ENCODE measurements at places on chromosomes 13 and 19.

DNA sequence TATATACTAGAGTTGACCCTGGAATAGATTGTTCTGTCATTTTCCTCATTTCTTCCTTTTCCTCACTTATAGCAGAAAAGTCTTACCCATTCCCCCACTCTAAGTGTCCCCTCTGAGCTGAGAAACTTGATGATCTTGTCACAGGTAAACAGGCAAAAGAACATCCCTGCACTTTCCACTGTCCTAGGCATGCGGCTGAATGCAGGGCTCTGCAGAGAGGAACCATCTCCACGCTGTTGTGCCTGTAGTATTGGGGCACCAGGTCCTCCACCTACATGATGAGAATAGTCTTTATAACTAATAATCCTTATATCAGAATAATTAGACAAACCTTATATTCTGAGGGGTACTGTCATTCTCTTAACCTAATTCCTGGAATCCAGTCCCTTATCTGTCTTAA is 211.3 kb downstream of the RBM26 start:
- DNase-seq: no peak

GRCh38 chr13:77002590-77003190 is 10.8 kb downstream of the CLN5 start:
- no peak for DNase-seq

- no peak for DNase-seq
Observed at GRCh38 chr13:98443329-98443728, 133.6 kb downstream of the STK24 start.

DNA sequence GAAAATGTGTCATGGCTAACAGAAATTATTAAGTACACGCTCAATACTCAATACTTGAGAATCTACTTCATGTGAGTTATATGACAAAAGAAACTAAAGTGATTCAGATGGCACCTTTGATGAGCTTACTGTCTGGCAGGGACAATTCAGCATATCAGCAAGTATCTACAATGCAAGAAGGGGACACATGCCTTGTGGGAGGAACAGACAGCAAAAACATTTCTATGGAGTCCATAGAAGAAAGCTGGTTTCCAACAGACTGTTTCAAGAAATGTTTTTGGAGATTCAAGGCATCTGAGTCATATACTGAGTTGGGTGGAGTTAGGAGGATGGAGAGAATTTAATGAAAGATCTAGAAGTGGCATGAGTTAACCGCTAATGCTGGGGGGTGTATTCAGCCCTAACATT is 54.7 kb downstream of the MBNL2 start:
- no peak for DNase-seq

- DNase-seq: no peak
Observed at GRCh38 chr13:111792956-111793355, 274.0 kb upstream of the SOX1 start.

- no peak for DNase-seq
Observed at GRCh38 chr13:29491248-29491647, 104.2 kb downstream of the SLC7A1 start.

DNA sequence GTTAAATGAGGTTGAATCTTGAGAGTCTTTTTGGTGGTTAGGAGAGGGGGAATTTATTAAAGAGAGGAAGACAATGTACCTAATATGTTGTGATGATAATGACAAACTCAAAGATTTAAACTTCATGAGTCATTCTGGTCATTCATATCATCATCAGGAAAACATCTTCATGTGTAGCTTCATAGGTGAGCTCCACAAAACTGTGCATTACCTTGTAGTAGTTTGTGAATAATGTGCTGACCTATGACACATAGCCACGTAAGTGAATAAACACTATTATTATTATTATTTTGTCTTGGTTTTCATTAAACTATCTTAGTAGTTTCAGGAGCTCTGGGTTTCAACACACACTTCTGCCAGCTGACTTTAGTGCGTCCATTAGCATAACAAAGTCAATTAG is 997 bp upstream of the GPC6 start:
- DNase-seq: no peak

GRCh38 chr13:85806553-85807175 is 7.4 kb upstream of the SLITRK6 start:
- DNase-seq: no peak

DNA sequence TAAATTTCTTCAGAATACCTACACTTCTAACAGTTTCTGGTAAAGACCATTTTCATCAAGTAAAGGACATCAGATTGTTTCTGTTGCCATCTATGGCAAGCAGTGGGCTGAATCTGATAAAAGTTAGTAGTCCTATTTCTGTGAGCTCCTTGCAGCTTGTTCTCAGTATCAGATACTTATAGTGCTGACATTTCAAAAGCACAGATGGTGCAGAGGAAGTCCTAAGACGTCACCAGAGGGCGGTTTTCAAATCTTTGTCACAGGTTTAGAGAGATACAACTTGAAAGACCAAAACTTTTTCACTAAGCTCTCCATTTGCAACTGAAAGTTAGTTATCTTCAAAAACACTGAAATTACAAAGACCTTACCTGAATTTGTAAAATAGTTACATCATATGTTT is 719.8 kb downstream of the SLITRK1 start:
- no peak for DNase-seq

DNA sequence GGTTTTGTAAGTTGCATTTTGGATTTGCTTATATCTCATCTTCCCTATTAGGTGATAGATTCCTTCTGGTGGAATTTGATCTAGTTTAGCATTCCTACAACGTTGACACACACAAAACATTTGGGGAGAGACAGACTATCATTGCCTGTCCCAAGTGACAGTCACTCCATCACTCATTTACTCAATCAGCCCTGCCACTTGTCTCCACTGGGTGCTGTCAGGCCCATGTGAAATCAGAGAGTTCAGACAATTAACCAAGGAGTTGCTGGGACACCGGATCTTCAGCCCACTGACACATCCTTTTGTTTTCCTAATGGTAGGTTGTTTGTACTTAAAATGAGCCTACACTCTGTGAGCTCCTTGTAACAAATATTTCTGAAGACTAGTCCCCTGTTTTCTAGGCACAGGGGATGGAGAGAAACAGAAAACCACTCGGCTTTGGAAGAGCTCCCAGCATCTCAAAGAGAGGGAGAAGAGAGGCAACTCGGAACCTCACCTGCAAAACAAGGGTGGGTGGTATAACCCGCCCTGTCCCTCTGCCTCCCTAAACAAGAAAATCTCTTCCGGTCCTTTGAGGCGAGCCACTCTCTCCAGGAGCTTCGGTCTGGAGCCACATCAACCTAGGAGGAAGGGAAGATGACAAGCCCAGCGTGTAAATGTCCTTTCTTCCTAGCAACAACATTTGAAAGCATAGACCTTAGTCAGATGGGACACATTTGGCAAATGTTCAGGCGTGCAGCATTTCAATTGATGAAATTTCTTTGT is 440.9 kb upstream of the KLF12 start:
- DNase-seq: no peak

DNA sequence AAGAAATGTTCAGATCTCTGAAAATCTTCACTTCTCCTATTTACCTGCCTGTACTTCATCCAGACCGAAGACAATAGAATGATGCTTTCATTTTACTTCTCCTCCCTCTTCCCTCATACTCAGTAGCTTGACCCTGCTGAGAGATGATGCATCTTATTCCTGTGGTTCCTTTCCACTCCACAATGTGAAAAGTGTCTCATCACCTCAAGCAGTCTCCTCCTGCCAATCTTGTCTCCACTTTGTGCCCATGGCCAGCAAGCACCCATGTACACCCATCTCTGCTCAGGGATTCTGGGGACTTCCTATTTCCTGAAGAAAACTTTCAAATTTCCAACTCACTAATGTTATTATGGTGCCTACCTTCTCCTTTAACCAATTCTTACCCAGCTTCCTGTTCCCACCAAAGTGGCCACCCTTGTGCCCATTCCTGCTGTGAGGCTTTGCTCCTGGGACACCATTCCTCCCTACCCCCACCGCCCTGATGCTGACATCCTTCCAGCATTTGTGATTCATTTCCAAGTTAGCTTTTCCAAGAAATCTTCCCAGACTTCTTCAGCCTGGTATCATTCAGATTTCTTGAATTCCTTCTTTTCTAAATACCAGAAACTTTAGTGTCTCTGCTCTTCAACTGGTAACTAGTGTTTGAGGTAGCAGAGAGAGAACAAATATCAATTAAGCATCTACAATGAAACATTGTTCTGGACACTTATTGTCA is 212.5 kb downstream of the POSTN start:
- no peak for DNase-seq

DNA sequence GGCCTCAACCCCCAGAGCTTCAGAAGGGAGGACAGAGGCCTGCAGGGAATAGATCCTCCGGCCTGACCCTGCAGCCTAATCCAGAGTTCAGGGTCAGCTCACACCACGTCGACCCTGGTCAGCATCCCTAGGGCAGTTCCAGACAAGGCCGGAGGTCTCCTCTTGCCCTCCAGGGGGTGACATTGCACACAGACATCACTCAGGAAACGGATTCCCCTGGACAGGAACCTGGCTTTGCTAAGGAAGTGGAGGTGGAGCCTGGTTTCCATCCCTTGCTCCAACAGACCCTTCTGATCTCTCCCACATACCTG is 969 bp upstream of the CEACAM5 start:
- DNase-seq: no peak

GRCh38 chr19:2469102-2469914 is 6.6 kb upstream of the GADD45B start:
- DNase-seq: no peak

GRCh38 chr19:33731881-33732280 is 64.8 kb upstream of the KCTD15 start:
- DNase-seq: no peak

DNA sequence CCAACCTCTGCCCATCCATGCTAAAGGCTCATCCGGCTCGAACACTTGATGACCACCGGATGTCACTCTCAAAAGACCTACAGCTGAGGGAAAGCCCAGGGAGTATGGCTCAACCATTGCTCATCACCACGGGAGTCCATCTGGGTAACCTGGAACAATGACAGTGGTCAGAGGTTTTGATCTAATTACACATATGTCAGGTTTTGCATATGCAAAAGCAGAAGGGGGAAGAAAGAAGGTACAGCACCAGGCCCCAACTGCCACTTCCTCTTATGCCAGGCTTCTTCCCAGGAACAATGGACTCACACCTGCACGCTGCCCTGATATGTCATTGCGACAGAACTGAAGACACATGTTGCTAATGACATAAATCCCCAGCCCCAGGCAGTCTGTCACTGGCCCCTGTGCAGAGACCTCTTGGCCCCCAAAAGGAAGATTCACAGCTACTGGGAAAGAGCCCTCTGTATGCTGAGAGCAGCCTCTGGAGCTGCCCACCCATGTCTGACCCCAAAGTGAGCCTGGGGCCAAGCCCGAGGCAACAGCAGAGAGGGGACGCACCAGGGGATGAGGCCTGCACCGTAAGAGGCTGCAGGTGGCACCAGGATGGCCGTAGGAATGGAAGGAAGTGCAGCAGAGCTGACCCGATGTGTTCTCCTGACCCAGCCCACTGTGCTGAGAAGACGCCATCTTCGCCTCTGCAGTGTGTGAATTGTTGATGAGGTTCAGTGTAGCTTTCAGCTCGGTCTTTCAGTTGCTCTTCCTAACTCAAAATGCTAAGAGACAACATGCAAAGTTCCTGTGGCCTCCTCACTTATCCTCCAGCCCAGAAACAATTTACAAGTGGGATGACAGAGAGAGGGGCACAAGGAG is 26.3 kb downstream of the EPS15L1 start:
- no peak for DNase-seq

DNA sequence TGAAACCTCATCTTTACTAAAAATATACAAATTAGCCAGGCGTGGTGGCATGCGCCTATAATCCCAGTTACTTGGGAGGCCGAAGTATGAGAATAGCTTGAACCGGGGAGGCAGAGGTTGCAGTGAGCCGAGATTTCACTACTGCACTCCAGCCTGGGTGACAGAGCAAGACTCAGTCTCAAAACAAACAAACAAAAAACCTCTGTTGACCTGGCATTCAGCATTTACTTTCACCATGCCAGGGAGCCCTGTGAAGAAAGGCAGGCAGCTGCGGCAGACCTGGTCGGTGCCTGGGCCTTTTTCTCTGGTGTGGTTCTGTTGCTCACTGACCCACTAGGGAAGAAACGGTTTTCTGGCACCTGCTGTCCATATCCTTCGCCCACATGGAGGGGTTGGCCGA is 49.8 kb downstream of the DNM2 start:
- DNase-seq: no peak

GRCh38 chr19:49906879-49907564 is 10.3 kb upstream of the IL4I1 start:
- DNase-seq: no peak

- DNase-seq: no peak
Observed at GRCh38 chr19:3687774-3688706, 12.2 kb downstream of the PIP5K1C start.

- no peak for DNase-seq
Observed at GRCh38 chr13:39910041-39910440, 254.6 kb downstream of the COG6 start.

GRCh38 chr13:26541041-26541440 is 16.4 kb upstream of the WASF3 start:
- no peak for DNase-seq

DNA sequence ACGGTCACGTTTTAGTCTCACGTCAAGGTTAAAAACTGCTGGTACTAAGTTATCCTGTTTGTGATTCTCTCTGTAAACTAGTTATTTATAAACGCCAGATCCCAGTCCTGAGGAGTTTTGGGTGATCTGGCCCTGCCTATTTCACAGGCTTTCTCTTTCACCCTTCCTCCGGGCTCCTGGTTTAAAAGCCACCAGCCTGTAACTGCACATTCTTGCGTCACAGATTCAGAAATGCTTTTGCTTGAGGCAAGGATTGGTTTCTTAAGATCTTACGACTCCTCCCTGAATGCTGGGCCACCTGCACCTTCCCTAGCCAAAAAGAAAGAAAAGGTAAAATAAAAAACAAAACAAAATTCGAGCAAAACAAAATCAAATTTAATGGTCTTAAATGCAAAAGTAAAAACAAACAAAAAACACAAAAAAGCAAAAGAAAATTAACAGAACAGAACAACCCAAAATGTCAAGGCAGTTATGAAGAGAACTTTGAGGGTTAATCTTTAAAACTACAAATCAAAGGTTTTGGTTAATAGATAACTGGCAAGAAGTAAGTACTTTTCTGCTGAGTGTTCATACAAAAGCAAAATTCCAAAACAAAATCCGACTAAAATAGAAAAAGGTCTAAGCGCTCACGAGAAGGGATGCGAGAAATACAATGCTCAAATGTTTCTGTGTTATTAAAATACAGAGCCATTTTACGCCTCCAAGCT is 18.6 kb upstream of the TIMM44 start:
- no peak for DNase-seq

- no peak for DNase-seq
Observed at GRCh38 chr13:78299832-78300623, 303.3 kb downstream of the POU4F1 start.

- no peak for DNase-seq
Observed at GRCh38 chr13:107421028-107421427, 794.3 kb downstream of the LIG4 start.

- no peak for DNase-seq
Observed at GRCh38 chr19:12695997-12696365, 450 bp downstream of the FBXW9 start.

DNA sequence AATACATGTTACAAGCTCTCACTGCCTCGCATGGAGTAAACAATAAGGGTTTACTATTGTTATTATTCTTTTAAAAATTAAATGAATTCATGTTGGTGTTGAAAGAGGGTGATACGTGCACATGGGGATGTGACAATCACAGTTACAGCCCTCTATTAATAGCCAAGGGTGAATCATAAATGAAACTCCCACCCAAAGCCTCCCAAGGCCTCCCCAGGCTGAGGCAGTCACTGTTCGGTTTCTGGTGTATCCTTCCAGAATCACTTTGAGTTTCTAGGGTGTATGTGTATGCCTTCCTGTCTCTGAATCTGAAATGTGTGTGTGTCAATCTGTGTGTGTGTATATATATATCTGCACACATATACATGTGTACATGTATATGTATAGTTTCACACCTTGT is 73.4 kb downstream of the AKAP11 start:
- DNase-seq: no peak

Measured in caudate nucleus (tissue), 63 donors.